Stimulated activated CD4-positive, alpha-beta T cell treated with anti-CD3 and anti-CD28 coated beads, Interleukin-4, amount 100 ng/mL, for 24 hours (primary cell): ENCODE measurements at places on chromosomes 2 and 18.

DNA sequence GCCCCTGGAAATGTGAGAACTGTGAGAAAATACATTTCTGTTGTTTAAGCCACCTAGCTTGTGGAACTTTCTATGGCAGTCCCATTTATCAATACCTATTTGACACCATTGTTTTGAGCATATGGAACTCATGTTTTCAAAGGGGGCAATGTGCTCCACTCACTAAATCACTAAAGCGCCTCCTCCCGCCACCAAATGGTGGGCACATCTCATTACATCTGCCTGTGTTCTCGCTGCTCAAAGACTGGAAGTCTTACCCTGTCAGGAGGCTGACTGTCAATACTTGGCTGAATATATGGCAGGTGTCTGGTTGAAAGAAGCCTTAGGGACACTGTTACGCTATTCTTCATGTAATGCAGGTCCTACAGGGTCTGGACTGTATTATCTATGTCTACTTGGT is 767.7 kb downstream of the TSN start:
- DNase-seq: no peak

GRCh38 chr18:13514558-13514957 is 211.8 kb downstream of the FAM210A start:
- DNase-seq: no peak

- no peak for DNase-seq
These were observed 88.3 kb downstream of the SLC8A1 start for GRCh38 chr2:40363631-40364030.

DNA sequence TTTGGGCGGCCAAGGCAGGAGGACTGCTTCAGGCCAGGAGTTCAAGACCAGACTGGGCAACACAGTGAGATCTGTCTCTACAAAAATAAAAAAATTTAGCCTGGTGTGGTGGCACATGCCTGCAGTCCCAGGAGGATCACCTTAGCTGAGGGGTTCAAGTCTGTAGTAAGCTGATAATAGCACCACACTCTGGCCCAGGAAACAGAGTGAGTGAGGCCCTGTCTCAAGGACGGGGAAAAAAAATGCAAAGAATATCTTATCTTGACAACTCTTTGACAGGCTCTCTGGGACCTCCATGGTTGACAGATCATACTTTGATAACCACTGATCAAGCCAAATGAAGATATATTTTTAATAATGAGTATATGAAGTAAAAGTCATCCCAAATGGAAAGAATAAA is 22.7 kb downstream of the USP34 start:
- no peak for DNase-seq

DNA sequence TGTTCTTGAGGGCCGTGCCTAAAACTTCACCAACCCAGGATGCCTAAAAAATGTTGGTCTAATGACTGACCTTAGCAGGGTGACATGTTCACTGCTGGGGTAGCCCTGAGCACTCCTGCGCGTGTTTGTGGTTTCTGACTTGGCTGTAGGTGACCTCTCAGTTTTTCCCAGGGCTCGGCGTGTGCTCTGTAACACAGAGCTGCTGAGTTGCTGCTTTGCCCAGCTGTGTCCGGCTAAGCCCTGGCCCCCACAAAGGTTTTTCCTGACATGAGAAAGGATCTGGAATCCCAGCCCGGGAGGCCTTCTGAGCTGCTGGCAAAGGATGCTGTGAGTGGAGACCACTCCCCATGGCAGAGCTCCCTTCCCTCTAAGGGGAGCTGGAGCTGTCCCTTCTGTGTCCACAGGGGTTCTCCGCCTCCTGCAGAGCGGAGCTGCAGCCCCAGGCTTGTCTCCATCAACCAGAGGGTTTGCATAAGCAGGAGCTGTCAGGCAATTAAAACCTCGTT is 52.7 kb downstream of the CRIM1 start:
- DNase-seq: no peak

DNA sequence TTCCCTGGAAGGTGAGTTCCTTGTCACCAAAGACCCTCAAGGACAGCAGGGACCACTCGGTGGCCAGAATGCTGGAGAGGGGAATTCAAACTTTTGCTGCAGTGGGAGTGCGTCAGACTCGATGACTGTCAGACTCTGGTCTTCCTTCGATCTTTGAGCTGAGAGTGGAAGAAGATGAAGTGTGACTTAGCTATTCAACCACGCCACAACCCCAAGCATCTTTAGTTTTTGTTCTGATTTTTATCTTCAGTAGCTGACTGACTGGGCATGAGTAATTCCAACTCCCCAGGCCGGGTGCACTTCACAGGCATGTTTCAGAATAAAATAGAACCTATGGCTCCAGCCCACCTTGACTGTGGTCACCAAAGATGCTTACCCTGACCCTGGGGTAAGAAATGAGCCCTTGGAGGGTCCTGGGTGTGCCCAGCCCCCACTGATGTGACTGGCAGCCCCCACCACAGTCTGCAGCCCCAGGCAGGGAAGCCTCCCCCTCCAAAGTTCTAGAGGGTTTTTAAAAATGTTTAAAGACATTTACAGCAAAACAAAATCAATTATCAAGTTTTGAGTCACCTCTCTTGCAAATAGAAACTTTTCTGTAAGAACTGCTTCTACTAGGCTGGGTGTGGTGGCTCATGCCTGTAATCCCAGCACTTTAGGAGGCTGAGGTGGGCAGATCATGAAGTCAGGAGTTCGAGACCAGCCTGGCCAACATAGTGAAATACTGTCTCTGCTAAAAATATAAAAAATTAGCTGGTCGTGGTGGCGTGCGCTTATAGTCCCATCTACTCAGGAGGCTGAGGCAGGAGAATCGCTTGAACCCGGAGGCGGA is 24.9 kb upstream of the YWHAQ start:
- peak; percentile 51 for DNase-seq

- DNase-seq: no peak
These were observed 317.3 kb upstream of the TFPI start for GRCh38 chr2:187871506-187871905.
